Activated naive CD4-positive, alpha-beta T cell treated with anti-CD3 and anti-CD28 coated beads for 36 hours (primary cell): ENCODE measurements at places on chromosomes 5 and 9. TPM values are rescaled to one million over a fixed set of nuclear protein-coding genes. Genes with fewer than 3 reads are reported as not detected.

Gene SUSD1
- 1.6 TPM for total RNA-seq

Gene ATP10B
- total RNA-seq = not detected

Gene ISL1
- total RNA-seq = not detected

Gene RRAGA
- 21.6 TPM for total RNA-seq

Gene STKLD1
- total RNA-seq = 0.35 TPM

Gene ZMYND19
- total RNA-seq = 52.5 TPM

Gene PDLIM4
- not detected for total RNA-seq

Gene CCDC171
- total RNA-seq = 2.7 TPM

DNA sequence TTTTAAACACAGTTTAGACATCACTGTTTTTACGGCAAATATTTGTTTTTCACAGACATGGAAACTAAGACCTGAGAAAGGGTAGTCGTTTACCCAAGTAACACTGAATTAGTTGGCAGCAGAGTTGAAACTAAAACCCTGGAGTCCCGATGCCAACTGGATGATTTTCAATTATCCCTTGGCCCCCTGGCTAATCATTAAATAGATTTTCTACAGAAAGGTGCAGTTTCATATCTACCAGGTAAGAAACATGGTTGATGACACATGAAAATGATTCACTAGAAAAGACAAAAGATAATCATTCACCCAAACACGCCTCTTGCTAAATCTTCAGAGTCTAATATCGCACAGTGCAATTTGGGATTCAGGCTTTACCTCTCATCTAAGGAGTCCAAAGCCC is 136.9 kb downstream of the SEMA5A start:
- DNase-seq = no peak

GRCh38 chr5:76022611-76023010 is 60.6 kb upstream of the SV2C start:
- no peak for DNase-seq

- DNase-seq = no peak
These were observed 79.7 kb upstream of the ZNF366 start for GRCh38 chr5:72586788-72587530.

DNA sequence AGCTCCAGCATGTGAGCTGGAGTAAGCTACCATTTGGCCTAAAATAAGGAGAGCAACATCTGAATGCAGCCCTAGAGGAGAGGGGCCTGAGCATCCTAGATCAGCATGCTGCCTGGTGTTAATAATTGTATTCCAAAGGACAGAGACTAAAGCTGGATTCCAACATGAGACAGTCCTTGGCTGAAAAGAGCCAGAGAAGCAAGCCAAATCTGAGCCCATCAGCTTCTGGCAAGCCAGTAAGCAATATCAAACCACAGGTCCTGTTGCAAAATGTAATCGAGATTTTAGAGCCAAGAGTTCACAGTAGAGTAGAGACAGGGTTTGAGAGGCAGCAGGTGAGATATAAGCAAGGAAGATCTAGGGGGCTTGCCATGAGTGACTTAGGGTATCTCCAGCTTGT is 42.3 kb upstream of the DMAC1 start:
- no peak for DNase-seq

GRCh38 chr5:157748760-157749461 is 5.4 kb downstream of the LSM11 start:
- peak; percentile 14 for DNase-seq

- no peak for DNase-seq
These were observed 102.7 kb upstream of the CD180 start for GRCh38 chr5:67299231-67299735.

DNA sequence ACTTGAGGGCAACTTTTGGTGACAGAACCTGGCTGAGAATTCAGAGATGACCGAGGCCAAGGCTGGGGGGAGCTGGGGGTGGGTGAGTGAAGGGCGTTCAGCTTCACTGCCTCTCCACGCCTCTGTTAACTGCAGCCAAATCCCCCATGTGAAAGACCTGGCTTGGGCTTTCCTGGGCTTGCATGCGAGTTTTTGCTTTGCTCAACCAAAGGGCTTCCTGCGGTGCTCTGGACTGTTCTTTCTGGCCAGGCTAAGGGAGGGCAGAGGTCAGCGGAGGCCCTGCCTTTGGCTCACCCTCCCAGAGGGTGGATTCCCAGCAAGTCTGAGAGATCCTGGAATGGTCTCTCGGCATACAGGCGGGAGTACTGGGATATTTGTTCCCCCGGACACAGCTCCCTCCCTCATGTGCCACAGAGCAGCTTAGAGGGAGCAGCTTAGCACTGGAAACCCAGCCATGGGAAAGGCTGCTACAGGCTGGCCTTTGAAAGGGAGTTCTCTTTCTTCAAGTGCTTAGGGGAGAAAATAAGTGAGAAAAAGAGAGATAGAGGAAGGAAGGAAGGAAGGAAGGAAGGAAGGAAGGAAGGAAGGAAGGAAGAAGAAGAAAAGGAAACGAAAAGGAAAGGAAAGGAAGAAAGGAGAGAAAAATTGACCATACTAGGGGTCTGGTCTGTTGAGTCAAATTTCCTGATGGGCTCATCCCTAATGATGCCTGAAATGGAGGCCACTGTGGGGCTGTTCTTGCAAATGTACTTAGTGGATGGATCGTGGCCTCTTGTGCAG is 158.8 kb downstream of the FGF18 start:
- no peak for DNase-seq

GRCh38 chr9:3124001-3124400 is 280.1 kb upstream of the PUM3 start:
- DNase-seq = no peak

DNA sequence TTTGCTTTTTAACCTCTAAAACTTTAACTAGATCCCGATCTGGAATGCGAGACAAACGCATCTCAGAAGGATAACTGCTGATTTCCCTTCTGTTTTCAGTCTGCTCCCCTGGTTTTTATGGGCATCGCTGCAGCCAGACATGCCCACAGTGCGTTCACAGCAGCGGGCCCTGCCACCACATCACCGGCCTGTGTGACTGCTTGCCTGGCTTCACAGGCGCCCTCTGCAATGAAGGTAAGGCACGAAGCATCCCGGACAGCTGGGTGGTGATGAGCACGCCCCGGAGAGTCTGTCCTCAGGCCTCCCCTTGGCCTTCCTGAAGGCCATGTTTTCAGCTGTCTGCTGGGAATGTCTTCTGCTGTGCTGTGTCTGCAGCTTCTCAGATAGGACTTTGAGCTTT is 82.9 kb upstream of the PRRC1 start:
- no peak for DNase-seq

GRCh38 chr5:34486160-34486848 is 169.8 kb upstream of the RAI14 start:
- DNase-seq = peak; percentile 87

GRCh38 chr5:141223112-141223783 is at the start of gene PCDHB14:
Gene PCDHB14 (plus strand): TSS chr5:141223343. CDS start chr5:141223506, 163 bp downstream.
- no peak for DNase-seq

DNA sequence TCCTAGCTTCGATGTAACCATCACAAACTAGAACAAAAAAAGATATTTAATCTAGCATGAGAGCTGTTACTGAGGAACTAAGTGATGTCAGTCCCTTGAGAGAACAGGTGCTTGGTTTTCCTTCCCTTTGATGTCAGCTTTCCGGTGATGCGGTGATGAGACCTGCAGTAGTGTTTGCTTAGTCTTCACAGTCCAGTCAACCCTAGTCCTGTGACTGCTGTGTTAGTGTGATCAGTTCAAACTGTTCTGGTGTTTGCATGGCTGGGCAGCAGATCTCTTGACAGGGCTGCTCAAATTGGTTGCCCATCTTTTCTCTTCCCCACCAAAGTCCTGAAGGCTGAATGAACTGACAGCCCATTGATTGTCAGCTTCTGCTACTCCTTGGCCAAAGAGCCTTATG is 608.6 kb upstream of the DAB2 start:
- DNase-seq = peak; percentile 51

DNA sequence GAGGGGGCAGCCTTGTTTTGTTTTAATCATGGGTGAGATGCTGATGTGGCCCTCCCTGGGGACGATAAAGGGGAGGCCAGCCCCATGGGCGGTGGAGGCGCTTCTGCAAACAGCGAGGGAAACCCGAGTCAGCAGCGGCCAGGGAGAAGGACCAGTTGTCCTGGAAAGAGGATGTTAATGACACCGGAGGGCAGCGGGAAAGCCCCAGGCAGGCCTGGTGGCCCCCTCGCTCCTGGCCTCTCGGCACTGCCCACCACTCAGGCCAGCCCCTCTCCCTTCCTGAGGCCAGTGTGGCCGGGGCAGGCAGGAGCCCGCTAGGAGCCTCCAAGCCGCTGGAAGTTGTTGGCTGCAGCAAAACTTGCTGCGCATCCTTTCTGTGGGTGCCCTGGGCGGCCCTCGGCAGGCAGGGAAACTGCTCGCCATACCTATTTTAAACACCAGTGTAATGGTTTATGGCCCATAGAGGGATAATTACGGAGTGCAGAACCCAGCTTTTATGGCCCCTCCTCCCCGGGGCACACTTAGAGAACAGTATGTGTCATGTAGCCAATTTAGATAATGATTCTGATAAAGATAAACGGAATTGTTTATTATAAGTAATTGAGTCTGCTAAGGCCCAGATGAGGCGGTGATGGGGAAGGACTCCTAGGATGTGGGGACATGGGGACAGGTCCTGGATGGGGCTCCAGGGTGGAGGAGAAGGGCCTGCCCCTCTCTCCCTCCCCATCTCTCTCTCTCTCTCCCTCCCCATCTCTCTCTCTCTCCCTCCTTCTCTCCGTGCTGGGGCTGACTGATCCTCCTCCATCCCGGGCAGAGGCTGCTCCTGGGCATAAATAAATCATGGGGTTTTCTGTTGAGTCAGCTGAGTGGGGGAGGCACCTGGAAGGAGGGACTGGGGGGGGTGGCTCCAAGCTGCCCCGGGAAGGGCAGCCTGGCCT is 36.9 kb downstream of the LMX1B start:
- DNase-seq = no peak

DNA sequence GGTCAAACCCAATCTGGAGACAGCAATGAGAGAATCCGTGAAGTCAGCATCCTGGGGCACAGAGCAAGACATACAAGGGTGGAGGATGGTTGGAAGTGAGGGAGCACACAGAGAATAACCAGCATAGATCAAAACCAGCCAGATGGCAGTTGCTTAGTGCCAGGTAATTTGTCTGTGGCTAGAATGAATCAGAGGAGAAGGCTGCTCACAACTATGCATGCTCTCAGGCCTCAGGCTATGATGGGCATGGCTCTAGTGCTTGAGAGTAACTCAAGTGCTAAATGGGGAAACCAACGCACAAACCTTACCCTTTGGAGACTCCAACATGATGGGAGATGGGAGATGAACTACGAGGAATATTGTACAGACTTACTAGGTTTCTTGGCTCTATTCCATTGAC is 160.8 kb downstream of the DMRT2 start:
- no peak for DNase-seq

DNA sequence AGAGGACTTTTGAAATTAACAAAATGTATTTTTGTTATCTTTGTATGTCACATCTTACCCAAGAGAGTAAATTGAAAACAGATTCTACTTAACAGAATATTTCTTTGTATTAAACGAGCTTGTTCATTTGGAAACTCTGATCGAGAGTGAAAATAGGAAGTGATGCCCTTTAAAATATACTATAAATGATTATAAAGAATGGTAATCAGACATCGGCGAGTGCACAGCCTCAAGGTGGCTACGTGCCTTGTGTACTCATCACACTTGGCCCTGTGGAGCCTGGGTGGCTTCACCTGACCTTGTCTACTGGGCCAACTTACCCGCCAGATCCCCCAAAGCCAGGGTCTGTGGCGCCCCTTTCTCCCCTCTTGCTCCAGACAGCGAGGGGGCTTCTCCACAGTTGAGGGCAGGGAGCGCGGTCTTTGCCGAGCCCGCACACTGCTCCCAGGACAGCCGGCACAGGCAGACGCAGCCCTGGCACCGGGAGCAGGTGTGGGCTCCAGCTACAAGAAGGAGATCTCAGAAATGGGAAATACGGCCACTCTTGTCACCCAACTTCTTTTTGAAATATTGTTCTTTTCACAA is 243.2 kb downstream of the CEMIP2 start:
- no peak for DNase-seq

- DNase-seq = no peak
These were observed 6.5 kb downstream of the ANKRA2 start for GRCh38 chr5:73558950-73559349.

DNA sequence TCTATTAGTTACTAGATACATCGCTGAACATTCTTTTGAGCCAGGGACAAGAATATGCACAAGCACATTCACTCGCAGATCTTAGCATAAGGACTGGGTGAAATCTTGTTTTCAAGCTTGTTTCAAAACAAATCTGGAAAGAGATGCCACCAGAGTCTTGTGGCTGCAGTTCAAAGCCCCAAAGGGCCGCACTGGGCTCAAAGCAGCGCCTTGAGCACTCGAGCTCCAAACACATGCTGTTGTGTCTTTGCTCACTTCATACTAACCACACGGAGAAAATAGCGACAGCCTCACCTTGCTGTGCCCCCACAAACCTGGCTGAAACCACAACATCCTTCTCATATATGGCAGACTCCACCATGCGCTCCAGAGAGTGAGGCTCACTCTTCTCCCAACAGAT is 34.2 kb upstream of the IL7R start:
- DNase-seq = peak; percentile 56

DNA sequence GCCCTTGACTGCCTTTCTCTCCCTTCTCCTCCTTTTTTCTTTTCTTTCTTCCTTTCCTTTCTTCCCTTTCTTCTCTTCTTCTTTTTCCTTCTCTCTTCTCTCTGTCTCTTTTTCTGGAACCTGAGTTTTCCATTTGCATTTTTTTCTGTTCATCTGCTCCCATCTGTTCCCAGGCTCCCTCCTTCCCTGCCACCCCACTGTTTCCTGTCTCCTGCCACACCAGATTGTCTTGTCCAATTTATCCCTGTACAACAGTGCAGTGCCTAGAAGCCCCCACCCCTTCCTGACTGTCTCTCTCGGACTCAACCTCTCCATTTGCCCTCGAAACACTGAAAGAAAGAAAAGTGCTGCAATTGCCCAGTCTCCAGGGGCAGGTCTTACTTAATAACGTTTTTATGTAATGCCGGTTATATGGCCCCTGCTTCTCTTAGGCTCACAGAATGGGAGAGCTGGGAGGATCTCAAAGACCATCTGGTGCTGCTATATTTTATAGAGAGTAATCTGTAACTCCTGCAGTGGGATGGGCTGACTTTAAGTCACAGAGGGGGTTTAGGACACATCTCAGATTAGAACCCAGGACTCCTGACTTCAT is 101.4 kb downstream of the RALGPS1 start:
- DNase-seq = no peak

DNA sequence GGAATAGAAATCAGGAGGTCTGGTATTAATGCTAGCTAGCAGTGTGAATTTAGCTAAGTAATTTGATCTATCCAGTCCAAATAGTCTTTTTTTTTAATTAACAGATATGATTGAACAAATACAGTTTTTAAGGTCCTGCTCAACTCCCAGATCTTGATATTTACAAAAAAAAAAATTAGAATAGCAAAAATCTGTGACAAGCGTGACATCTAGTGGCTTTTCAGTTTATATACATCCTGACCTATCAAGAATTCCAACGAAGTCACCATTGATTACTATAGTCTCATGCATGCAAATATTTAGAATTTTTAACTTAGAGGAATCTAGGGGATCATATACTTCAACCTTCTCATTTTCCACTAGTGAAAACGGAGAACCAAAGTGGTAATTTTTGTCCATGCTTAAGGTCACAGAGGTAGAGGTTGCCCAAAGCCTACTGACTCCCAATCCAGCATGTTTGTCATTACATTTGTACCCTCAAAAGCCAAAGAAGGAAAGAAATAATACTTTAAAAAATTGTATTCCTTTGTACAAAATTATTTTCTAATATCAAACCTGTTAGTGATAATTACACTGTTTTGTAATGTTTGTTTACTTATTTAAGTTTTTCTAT is 17.6 kb upstream of the TARS1 start:
- no peak for DNase-seq
